Left forelimb (tissue), 1 donor: ENCODE measurements at places on chromosomes 3 and 15.

- no peak for DNase-seq
These were observed 518 bp downstream of the QARS1 start for GRCh38 chr3:49104052-49104426.

DNA sequence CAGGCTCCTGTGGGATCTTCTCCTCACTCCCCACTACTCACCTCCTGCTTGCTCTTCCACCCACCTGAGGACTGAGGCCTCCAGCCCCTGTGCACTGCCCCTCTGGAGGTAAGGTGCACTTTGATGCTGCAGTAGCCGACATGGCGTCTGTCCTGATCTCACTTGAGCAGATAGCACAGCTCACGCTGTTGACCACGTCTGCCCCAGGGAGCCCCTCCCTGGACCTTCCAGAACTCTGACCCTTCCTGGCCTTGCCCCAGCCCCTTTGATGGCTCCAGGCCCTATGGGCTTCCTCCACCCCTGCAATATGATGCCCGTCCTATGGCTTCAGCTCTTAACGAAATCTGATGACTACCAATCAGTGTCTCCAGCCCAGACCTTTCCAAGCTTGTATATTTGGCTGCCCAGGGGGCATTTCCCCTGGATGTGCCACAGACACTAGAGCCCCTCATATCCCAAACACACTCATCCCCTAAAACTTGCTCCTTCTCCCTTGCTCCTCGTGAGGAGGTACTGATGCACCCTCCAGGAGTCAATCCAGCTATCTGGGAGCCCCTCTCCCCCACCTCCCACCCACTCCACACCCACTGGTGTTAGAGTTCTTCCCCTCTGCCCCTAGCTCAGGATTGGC lies 27.1 kb downstream of the KY start:
- DNase-seq, result no peak

DNA sequence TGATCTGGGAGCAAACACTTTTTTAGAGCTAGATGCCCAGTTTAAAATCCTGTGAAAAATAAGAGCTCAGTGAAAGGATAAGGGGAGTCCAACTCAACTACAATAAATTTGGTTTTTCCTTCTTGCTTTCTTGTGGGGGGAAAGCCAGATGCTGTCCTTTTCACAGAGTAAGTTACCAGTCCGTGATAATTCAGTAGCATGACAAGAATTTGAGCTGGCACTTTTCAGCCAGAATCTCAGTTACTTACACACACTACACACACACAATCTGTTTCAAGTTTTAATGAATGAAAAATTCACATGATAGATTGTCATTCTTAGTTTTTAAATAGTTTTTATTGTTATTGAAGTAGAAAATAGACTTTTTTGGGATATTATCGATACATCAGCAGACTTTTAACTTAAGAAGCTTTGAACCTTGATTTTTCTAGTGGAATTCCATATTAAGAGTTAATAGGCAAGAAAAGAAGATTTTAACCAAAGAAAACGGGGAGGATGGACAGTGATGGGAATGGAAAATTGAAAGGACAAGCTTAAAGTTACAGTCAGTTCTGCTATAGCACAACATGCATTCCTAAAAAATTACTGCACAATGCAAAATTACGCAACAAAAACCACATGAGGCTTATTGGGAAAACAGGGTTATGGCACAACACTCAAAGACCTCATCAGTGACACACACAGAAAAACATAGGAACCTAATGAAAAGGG lies 47.0 kb downstream of the PSMD6 start:
- DNase-seq, result no peak

- no peak for DNase-seq
These were observed 229.9 kb downstream of the IL5RA start for GRCh38 chr3:2880218-2880756.

GRCh38 chr3:143247073-143247472 lies 127.5 kb downstream of the CHST2 start:
- DNase-seq, result no peak

DNA sequence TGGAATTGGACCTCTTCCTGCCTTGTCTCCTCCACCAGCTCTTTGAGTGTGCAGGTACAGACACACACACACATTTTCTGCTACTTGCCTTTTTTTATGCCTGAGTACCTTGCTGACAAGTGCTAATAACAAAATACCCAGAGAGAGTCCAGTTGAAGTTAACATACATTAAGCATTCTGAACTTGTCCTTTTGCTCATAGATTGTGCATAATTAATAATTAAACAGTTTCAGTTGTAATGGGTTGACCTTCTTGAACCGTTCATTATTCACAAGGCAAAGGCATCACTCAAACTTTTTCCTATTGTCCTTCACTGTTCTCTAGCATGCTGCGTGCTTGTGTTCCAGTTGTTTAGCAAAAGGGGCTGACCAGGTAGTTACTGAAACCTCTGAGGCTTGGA lies 59.6 kb upstream of the SKOR1 start:
- no peak for DNase-seq

- no peak for DNase-seq
These were observed 84.9 kb upstream of the UBE2E1 start for GRCh38 chr3:23720885-23721284.

DNA sequence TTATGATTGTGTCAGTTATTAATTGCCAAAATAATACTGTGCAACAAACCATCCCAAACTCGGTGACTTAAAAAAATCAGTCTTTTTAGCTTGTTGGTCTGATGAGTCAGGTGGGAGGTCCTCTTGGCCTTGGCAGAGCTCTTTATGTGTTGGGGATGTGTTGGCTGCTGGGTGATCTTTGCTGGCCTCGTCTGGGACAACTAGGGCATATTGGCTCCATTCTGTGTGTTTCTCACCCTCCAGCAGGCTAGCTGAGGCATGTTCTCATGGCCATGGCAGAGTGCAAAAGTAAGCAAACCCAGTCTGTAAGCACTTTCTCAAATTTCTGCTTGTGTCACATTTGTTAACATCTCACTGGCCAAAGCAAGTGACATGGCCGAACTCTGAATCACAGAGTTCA lies 251.6 kb downstream of the RPLP1 start:
- DNase-seq, result no peak
